Calu3 (cell line): ENCODE measurements at places on chromosomes 1 and 21. TPM values are rescaled to one million over a fixed set of nuclear protein-coding genes. Genes with fewer than 3 reads are reported as not detected.

- no peak for DNase-seq
Measured at GRCh38 chr1:168396508-168396907, 115.8 kb downstream of the TBX19 start.

DNA sequence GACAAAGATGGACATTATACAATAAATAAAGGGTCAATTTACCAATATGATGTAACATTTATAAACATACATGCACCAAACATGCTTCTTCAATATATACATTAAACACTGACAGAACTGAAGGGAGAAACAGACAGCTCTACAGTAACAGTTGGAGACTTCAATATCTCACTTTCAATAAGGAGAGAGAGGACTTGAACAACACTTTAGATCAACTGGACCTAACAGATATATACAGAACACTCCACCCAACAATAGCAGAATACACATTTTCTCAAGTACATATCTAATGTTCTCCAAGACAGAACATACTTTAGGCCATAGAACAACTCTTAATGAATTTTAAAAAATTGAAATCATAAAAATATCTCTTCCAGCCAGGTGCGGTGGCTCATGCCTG lies 50.6 kb upstream of the TTC39A start:
- DNase-seq = no peak

DNA sequence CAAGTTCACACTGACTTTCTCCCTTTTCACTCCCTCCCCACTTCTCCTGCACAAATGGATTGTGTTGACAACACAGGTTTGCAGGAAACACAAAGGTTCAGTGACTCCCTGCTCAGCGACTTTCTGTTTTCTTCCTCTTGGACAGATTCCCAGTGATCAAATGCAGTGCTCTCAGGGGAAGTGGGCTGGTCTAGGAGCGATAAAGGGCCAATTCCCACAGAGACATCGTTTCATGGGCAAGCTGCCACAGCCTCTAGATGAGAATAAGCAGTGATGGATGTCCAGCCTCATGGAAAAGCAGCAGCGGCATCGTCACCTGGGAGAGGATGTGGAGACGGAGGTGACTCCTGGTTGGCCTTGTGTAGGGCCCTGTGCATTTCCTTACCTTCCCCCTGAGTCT lies 30.6 kb downstream of the FYB2 start:
- DNase-seq = peak; percentile 31

- no peak for DNase-seq
Measured at GRCh38 chr1:239389703-239390102, 3.3 kb downstream of the CHRM3 start.

- DNase-seq = no peak
Measured at GRCh38 chr1:17654519-17654918, 100.6 kb upstream of the ACTL8 start.

- DNase-seq = peak; percentile 58
Measured at GRCh38 chr1:95041491-95042165, 31.1 kb downstream of the ALG14 start.

DNA sequence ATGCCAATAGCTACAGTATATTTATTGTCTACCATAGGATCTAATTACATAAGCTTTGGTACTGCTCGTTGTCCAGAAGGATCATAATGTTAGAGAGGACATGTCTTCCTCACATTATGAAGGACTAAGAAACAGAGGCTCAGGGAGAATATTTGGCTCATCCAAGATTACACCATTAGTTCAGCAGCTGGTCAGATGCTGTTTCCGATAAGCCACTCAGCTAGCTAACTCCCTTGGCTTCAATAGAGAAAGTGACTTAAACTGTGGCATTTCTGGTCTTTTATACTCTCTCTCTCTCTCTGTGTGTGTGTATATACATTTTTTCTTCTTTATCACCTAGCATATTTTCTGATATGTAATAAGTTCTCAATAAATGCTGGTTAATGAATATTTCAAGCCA lies 70.4 kb downstream of the DDR2 start:
- no peak for DNase-seq

GRCh38 chr21:20802631-20803260 lies 195.5 kb upstream of the NCAM2 start:
- no peak for DNase-seq

DNA sequence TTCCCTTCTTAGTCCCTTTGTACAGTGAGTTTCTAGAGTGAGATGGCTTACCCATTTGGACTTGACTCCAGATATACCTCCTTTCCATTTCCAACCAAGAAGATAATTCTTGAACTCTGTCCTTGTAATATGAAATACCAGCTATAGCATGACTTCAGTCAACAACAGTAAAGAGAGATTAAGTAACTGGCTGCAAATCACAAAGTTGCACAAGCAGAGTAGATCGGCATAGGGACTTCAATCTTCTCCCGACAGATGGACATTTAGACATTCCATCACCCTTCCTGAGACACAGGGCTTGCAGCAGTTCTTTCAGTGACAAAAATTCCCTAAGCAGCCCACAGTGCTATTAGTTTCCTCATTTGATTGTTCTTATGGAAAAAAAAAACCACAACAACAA lies 44.6 kb downstream of the JAK1 start:
- no peak for DNase-seq

DNA sequence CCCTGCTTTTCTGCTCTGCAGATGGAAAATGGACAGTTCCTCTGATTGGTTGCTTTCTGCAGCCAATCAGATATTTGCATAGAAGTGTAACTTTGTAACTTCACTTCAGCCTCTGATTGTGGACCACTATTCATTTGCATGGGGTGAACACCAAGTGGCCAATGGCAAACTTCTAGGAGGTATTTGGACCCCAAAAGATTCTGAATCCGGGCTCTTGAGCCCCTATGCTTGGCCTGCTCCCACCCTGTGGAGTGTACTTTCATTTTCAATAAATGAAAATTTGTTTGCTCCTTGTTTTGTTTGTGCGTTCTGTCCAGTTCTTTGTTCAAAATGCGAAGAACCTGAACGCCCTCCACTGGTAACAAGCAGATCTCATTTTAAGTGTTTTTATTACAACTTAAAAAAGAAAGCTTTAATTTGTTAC lies 6.4 kb upstream of the GSTM4 start:
- no peak for DNase-seq

- no peak for DNase-seq
Measured at GRCh38 chr1:57741521-57741920, 317.7 kb upstream of the DAB1 start.

- DNase-seq = no peak
Measured at GRCh38 chr1:30043731-30044408, 679.5 kb downstream of the MATN1 start.

DNA sequence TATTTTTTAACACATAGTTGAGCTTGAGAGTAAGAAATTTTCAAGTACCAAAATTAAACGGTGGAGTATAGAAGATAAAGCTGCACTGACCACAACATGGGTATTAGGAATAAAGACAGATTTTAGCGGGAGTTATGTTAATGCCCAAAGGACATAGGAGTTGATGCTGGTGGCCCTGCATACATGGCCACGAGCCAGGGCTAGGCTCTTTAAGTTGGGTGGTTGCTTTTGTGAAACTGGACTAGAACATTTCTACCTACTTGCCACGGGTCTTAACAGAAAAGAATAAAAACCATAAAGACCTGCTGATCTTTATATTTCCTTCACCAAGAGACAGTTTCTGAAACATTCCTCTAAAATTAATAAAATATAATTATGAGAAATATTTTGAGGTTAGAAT lies 14.9 kb downstream of the EDEM3 start:
- DNase-seq = no peak

GRCh38 chr1:243253211-243253925 lies 1.7 kb downstream of the CEP170 start:
- DNase-seq = no peak

- no peak for DNase-seq
Measured at GRCh38 chr1:30658014-30658336, 65.4 kb downstream of the MATN1 start.

DNA sequence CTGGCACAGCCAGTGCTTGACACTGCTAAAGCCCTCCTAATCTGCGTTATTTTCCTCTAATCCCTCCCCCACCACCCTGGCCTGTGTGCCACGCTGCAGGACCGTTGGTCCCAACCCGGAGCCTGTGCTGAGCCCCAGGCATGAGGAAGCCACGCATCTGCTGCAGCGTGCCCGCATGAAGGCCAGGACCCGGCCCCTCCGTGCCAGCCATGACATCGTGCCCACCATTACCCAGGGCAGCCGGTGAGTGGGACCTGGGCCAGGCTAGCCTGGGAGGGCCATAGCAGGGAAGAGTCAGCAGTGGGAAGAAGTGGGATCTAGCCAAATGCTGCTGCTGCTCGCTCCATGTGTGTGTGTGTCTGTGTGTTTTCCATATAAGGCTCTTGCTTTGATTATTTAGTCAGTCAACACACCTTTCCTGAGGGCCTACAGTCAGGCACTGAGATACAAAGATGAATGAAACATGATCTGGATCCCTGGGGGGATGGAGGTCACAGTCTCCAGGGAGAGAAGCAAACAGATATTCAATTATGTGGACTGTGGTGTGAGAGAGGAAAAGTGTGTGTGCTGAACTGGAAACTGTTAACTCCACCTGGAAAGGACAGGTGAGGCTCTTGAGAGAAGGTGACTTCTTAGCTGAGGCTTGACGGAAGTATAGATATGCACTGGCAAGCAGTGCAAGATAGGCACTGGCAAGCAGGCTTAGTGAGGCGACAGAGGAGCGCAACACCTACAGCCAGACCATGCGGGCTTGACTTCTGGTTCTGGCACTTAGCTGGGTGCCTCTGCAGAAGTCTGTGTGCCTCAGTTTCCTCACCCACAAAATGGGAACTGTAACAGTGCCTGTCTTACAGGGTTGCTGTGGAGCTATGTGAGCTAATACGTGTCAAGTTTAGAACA lies 15.9 kb downstream of the KIAA1614 start:
- DNase-seq = no peak

DNA sequence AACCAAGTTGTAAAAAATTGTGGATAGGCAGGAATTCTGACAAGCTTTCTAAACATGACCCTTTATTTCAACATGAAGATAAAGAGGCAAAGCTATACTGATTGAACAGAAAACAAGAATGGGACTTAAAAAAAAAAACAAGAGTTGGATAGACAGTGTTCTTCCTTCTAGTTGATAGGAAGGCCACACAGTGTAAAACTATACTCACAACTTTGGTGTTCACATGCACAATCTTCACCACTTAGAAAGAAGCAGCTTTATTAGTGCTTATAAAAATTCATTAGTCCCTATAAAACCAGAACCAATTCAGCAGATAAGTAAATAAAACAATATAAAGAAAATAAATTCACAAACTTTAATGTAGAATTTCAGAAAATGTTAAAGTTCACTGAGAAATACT lies 101.8 kb downstream of the AKT3 start:
- DNase-seq = no peak

GRCh38 chr1:68331117-68331865 lies 99.0 kb upstream of the WLS start:
- DNase-seq = no peak

GRCh38 chr1:87956750-87957149 lies 628.1 kb downstream of the LMO4 start:
- DNase-seq = no peak

GRCh38 chr1:234842726-234843641 lies 233.0 kb upstream of the IRF2BP2 start:
- no peak for DNase-seq

DNA sequence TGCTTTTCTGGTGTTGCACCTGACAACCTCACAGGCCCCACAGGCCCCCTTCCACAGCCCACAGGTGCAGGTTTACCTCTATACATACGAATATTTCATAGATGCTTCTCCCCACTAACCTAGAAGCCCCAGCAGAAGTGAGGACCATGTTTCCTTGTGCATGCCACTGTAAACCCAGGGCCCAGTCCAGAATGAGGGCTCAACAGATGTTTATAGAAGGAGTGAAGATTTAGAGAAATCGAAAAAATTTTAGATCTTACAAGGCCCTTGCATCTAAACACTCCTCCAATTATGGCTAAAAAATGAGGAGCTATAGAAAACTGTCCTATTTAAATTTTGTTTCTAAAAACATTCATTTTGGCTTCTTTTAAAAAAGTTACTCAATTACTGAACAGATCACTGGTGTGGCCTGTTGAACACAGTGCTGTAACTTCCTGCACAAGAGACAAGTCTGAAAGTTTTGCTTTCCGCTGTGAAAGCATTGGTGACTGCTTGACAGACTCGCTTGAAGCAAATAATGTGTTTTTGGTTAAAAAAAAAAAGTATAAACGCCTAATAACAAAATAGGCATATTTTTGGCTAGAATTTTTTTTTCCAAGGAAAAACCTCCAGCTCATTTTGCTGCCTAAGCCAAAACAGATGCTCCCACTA lies 1.2 kb downstream of the ABCB10 start:
- no peak for DNase-seq

GRCh38 chr1:175024773-175025172 lies 1.5 kb upstream of the MRPS14 start:
- no peak for DNase-seq

- DNase-seq = peak; percentile 94
Measured at GRCh38 chr1:43836267-43836951, 97.2 kb upstream of the ARTN start.

DNA sequence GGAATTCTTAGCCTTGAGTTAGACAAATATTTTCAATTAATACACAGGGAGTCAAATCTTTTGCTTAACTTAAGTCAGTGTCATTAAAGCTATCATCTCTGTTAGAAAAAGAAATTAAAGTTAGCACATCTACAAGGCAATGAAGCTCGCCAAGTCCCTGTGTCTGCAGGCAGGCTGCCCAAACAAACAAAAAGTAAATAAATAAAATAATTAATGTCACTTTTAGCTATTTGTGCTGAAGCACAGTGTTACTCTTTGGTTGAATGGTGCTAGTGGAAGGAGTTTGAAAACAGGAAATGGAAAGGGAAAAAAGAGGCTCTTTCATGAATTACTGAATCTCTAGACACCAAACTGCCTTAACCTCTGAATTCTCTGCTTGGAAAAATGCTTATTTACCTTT lies 37.1 kb upstream of the COL11A1 start:
- no peak for DNase-seq

DNA sequence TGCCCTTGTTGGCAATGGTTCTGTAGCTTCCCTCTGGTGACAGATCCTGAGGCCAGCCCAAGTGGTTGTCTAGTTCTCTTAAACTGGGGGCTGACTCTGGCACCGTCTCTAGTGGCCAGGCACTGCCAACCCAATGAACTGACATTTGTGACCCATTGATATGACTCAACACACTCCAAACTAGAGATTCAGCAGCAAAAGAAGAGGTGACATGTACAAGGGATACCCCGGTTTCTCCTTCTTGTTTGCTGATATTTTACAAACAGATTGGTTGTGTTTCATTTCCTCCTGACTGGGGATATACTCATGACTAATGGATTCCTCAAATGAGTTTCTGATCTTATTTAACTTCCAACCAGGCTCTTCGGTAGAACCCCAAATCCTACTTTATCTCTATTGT lies 65.9 kb upstream of the DNAJC6 start:
- no peak for DNase-seq

GRCh38 chr1:246081138-246081702 lies 425.9 kb downstream of the SMYD3 start:
- DNase-seq = no peak

GRCh38 chr1:226990133-226990716 lies 50.1 kb downstream of the COQ8A start:
- DNase-seq = no peak

GRCh38 chr1:50929376-50929958 lies 30.6 kb downstream of the FAF1 start:
- no peak for DNase-seq

GRCh38 chr1:214120191-214120590 lies 132.4 kb downstream of the PROX1 start:
- no peak for DNase-seq

Gene TMPRSS2
- total RNA-seq = 13.1 and 15.6 TPM in 2 replicates

Gene FCRL2
- total RNA-seq = 0.14 and 0.47 TPM in 2 replicates

Gene METTL13
- 52.7 and 53.1 TPM in 2 replicates for total RNA-seq

Gene MAP1LC3C
- not detected in 2 replicates for total RNA-seq

Gene ARHGAP29
- 57.9 and 62.6 TPM in 2 replicates for total RNA-seq

Gene LMX1A
- total RNA-seq = not detected in 2 replicates

Gene F5
- 8.1 and 16.2 TPM in 2 replicates for total RNA-seq

Gene NFASC
- not detected in 2 replicates for total RNA-seq

Gene ZFP69B
- total RNA-seq = 4.5 and 5.1 TPM in 2 replicates

Gene C8B
- total RNA-seq = not detected in 2 replicates

Gene CYP4A11
- total RNA-seq = not detected in 2 replicates

Gene TSSK3
- 1.8 and 5.1 TPM in 2 replicates for total RNA-seq
